ENCODE measurements at places on chromosomes 11 and 22.
A peak's percentile ranks its signal among the peaks of the same experiment; 100 is the strongest.

- peak; percentile 89 for DNase-seq
Measured at GRCh38 chr11:68213555-68214172, 568 bp upstream of the KMT5B start.

DNA sequence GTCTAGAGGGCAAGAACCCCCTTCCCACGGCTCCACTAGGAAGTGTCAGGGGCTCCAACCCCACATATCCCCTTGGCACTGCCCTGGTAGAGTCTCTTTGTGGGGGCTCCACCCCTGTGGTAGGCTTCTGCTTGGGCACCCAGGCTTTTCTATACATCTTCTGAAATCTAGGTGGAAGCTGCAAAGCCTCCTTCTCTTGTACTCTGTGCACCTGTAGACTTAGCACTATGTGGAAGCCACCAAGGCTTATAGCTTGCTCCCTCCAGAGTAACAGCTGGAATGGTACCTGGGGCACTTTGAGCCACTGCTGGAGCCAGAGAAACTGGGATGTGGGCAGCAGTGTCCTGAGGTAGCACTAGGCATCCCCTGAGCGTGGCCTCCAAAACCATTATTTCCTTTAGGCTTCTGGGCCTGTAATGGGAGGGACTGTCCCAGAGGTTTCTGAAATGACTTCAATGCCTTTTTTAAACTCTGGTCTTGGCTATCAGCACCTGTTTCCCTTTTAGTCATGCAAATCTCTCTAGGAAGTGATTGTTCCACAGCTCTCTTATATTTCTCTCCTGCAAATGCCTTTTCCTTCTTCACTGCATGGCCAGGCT lies 68.4 kb downstream of the TRAF6 start:
- DNase-seq = no peak

- no peak for DNase-seq
Measured at GRCh38 chr11:35228328-35228725, 89.4 kb downstream of the CD44 start.

GRCh38 chr11:20162824-20163782 lies 2.8 kb upstream of the DBX1 start:
- peak; percentile 63 for DNase-seq

GRCh38 chr22:44496844-44497217 lies 1.2 kb downstream of the RTL6 start:
- DNase-seq = no peak

Data from endothelial cell (in vitro differentiated cells).